GM03348 (cell line): ENCODE measurements at places on chromosomes 6 and 20.
A peak's percentile ranks its signal among the peaks of the same experiment; 100 is the strongest.

- DNase-seq = peak; percentile 82
Measured at GRCh38 chr20:31842471-31843157, 2.8 kb downstream of the FOXS1 start.

DNA sequence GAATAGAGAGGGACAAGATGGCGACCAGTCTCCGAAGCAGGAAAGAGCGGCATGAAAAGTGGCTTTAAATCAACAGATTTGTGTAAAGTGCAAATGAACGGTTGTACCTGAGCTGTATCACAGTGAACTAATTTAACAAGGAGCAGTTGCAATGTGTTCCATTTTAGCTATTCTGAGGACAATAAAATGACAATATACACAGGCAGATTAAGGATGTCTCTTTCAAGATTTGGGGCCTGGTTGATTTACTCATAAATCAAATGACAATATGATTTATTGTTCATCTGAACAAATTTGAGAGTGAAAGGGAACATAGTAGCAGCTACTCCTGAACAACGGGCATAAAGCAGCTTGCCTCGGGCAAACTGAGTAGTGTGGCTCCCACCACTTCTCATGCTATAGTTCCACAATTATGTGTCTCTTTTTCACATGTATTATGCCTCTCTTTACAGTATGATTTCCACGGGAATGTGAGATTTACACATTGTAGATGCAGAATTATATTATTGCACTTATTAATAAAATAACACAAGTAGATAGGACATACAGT is 204.1 kb upstream of the AGPAT4 start:
- no peak for DNase-seq

DNA sequence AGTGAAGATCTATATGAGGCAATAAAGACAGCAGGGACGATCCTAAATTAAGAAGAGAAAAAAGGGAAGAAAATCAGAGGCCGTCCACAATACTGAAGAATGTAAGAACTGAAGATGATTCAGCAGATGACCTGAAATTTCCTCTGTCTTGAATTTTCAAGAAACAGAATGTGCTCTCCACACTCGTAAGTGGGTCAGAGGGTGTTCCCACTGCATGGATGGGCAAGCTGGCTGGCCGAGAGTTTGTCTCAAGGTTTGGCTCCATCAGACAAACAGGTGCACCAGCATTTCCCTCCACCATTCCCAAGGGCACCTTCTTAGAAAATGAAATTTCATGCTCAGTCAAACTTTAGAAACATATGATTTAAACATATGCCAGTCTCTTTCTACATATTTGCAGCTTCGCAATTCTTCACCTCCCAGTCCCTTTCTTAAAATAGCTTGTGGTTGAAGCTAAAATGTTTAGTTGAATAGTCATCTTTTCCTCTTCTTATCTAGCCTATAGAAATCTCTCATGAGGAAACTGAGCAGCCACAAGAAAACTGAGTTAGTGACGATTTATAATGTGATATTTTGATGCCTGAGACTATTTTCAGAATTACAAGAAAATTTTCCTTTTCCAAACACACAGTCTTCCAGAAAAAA is 576.4 kb downstream of the PRKN start:
- DNase-seq = peak; percentile 45

- DNase-seq = no peak
Measured at GRCh38 chr6:79421707-79422484, 115.3 kb downstream of the LCA5 start.

DNA sequence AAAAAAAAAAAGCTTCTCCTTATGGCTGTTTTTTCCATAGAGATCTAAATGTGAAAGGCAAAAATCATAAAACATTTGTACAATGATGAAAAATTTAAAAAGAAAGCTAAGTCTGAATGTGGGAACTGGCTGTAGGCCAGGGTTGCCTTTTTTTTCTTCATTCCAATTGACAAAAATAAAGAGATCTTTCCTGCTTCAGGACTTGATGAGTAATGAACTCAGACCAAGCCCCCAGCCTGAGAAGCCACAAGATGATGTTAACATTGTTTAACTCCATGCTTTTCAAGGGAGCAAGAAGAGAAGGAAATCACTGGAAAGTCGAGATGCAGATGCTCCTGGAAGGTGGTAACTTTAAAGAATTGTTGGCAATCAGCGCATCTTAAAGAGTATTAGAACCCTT is 41.4 kb downstream of the TRMT6 start:
- DNase-seq = no peak
